ENCODE measurements at places on chromosomes 2 and 18.

- no peak for DNase-seq
Observed at GRCh38 chr2:216845426-216845825, 14.4 kb downstream of the TNP1 start.

DNA sequence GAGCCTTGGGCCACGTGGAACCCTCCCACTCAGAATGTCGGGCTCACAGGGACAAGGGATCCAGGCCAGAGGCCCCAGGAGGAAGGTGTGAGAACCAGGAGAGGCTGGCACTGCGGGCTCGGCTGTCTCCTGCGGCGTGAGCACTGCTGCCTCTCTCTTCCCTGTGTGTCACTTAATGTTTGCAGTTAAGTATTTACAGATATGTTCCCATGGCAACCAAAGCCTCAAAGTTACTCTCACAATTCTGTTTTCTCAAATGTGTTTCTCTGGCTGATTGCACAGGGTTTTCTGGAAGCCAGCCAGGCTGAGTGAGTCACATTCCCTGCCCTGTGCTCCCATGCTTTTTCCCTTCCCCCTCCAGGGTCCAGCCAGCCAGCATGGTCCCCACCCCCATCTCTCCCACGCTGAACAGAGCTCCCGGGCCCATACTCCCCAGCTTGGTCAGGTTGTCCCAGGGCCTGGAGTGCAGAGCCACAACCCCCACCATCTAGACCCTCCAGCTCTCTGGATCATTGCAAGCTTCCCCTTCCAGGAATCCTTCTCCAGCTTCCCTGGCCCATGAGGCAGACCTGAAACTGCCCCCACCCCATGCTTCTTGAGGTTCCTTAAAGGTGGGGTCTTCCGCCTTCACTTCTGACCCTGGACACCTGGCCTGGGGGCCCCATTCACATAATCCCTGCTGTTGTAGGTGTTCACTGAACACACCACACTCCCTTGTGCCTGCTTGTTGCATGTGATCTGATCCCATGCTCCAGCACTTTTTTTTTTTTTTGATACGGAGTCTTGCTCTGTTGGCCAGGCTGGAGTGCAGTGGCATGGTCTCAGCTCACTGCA, 265.9 kb downstream of the CELF4 start:
- no peak for DNase-seq

- DNase-seq, result peak; percentile 48
Observed at GRCh38 chr18:23515911-23516546, 12.7 kb downstream of the RMC1 start.

DNA sequence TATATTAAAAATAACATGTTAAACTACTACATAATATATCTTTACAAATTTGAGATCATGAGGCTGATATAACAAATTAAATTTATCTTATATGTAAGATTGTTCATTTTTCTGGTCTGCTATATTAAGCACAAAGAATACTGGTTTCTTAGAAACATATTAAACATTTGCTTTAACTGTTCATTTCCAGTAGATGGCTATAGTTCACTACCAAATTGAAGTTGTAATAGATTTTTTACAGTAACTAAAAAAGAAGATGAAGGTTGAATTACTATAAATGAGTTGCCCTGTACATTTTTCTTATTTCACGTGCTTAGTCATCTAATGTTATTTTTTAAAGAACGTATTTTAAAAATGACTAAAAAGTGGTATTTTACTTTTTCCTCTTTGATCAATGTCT, 57.0 kb downstream of the ZNF407 start:
- no peak for DNase-seq

- DNase-seq, result no peak
Observed at GRCh38 chr18:44876024-44876423, 195.3 kb downstream of the SETBP1 start.

DNA sequence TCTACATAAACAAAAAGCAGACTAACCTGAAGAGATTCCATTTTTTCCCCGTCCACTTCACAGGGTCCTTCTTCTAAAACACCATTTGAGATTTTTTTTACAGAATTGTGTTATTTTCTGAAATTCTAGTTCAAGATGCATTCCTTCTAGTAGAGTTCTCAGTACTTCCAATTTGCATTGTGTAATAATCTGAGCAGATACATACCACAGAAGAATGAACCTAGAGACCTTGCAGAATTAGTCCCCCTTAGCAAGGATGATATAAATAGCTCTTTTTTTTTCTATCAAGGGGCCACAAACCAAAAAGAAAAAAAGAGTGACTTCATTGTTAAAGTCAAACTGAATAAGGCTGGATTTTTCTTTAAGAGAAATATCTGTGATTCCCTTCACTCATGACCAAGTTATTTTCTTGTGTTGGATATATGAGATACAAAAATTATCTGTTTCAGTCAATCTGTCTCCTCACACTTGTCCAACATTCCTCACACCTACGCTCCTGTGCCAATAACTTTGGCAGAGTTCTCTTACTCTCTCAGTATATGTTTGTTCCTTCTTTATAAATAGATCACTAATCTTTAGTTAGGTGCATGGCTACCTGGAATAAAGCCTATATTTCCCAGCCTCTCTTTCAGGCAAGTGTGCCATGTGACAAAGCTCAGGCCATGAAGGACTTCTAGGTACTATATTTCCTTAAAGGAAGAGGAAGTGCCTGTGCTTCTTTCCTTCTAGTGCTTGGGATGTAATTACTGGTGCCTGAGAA, 183.5 kb downstream of the ZNF385B start:
- DNase-seq, result no peak

- DNase-seq, result no peak
Observed at GRCh38 chr18:58758046-58758445, 86.8 kb downstream of the MALT1 start.

DNA sequence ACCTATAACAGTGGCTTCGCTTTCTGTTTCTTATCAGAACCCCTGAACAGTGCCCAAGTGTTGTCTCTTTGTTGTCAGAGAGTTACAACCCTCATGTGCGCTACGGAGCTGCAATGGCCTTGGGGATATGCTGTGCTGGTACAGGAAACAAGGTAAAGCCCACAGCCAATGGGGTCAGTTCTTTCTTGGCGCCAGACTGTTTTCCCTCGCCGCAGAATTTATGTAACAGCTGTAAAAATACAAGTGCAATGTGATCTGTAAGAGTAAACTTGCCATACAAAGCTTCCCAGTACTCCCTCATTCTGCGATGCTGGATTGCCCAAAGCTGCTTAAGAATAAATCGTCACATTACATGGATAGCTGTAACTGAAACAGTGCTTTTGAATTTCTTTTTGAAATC, 13.9 kb upstream of the HTR2B start:
- DNase-seq, result no peak

GRCh38 chr2:205712508-205712907, 30.2 kb downstream of the NRP2 start:
- DNase-seq, result no peak

GRCh38 chr18:30248056-30248455, 794.5 kb downstream of the DSC3 start:
- no peak for DNase-seq

DNA sequence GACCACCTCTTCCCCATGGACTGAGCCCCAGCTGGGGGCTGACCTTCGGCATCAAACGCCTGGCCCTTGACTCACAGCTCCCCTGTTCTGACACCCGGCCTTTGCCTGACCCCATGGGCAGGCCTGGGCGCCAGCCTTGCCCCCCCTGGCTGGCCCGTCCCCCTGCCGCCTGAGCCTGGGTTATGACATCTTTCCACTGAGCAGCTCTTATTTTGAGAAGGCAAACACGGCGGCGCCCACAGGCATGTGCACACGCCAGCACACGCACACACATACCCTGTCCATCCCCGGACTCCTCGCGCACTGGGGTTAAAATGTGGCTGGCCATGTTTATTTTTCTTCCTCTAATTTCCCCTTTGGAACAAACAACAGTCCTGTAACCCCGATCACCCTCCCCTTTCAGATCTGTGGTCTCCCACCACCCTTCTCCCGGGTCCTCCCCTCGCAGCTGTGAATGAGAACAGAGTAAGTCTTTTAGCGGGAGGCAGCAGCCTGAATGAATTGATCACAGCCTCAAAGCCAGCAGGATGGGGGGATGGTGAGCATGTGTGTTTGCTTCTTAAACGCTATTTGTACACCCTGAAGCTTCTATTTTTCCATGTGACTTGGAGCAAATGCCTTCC, 11.8 kb upstream of the ATOH8 start:
- no peak for DNase-seq

DNA sequence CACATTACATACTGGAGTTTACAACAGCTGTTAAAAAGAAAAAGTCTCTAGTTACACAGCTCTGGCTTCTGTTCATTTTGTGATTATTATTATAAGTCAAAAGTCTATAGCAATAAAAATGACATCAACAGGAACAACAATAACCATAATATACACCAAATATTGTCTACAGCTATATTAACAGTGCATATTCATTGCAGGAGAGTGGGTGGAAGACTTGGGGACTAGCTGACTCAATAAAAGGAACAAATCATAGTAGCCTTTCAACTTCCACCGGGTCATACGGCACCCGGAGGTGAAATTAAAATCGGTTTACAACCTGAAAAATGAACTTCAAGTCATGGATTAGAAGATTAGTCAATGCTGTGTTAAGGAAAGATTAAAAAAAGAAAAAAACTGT, 642.1 kb downstream of the SATB2 start:
- no peak for DNase-seq

- no peak for DNase-seq
Observed at GRCh38 chr2:152539424-152539823, 177.8 kb downstream of the PRPF40A start.

DNA sequence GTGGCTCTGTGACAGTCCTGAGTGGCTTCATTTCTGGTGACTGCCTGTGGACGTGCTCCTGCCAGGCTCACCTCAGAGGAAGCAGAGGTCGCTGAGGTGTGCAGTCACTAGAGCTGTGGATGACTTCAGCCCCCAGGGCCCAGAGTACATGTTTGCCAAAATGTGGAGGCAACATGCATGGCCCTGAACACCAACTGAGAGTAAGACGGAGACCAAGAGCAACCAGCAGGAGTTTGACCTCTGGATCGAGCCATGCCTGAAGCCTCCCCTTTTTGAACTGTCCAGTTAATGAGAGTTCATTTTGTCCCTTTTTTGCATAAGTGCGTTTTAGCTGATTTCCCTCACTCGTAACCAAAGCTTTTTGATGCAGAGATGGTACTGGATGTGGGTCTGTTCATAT, 184.9 kb downstream of the RTP5 start:
- no peak for DNase-seq

GRCh38 chr2:172100935-172101820, 1.5 kb downstream of the DLX2 start:
- DNase-seq, result no peak

GRCh38 chr2:166233244-166233643, 105.4 kb upstream of the SCN1A start:
- no peak for DNase-seq

DNA sequence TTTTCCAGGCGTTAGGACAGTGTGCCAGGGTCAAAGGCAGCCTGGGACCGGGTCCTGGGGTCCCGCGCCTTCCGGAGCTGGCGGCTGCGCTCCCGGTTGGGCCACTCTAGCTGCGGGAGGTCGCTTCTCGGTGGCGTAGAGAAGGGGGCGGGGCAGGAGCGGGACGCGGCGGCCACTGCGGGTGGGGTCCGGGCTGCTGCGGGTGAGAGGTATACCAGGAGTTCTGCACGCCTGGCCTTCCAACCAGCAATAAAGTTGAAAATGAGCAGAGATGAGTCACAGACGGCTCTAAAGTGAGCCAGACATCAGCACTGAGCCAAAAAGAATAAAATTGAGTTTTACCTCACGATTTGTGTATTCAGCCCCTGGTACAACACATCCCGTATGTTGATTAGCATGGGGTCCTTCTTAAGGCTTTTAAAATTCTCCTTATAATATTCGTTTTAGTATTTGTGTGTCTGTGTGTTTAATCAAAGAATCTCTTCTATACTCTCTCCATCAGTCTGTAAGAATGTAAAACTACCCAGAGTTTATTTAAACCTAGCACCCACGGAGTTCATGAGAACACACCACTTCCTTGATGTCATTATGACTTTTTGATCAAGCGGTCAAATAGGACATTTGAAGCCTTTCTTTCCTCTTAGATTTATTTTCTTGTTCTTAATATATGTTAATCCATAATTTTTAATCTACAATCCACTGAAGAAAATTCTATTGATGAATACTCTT, at the start of gene C1GALT1C1L:
Gene C1GALT1C1L, minus strand, starts transcription at position 108 of the 729 bp plus-strand sequence. Its CDS starts 107 bp downstream, at position 1.
- DNase-seq, result no peak

DNA sequence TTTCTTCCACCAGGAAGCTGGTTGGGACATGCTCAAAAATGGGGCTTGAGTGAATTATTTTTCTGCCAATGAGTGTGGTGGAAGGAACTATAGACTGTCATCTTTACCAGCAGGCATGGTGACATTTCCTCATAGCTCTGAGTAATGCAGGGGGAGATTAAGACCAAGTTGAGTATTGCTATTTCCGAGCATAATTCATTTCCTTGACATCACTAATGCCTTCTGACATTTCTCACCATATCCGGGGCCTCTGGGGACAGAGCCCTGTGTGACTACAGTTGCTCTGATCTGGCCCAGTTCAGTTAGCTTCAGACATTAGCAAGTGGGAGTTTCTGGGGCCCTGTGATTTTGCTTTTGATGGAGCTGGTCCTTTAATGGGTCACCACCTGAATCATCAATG, 410.4 kb downstream of the MEIS1 start:
- DNase-seq, result no peak

DNA sequence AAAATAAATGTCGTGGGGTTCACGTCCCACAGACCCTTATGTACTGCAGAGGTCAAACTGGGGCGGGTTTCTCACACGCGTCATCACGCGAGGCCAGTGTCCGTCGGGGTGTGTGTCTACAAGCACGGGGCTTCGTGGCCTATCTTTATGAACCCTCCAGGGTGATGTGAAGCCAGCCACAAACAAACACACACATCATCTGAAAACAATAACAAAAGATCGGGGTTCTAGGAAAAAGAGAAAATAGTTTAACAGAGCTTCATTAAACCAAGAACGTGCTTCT, 23.3 kb downstream of the LDLRAD4 start:
- DNase-seq, result no peak
